Aorta (tissue), 5 donors: ENCODE measurements at places on chromosomes 13 and 19. TPM values are rescaled to one million over a fixed set of nuclear protein-coding genes. Genes with fewer than 3 reads are reported as not detected.

The HIF3A gene
- 78.4 TPM for polyA plus RNA-seq

The FPR3 gene
- polyA plus RNA-seq: 1.7 TPM

The RYR1 gene
- 0.38 TPM for polyA plus RNA-seq

The MEDAG gene
- 164 TPM for polyA plus RNA-seq

The CD37 gene
- polyA plus RNA-seq: 5.2 TPM

The IRGC gene
- not detected for polyA plus RNA-seq

The DMKN gene
- 43.7 TPM for polyA plus RNA-seq

- H3K4me1 ChIP-seq: no peaks in the 10 kb centered on the region
- H3K4me3 ChIP-seq: no peak overlapping the region
- H3K27ac ChIP-seq: no peak overlapping the region
- DNase-seq: no peak
Observed at GRCh38 chr13:114320065-114320464, 5.8 kb downstream of the CHAMP1 start.

- H3K36me3 ChIP-seq: no peaks in the 10 kb centered on the region
- DNase-seq: no peak
- H3K4me1 ChIP-seq: peaks cover 2% of the 10 kb centered on the region
- H3K4me3 ChIP-seq: no peak overlapping the region
- H3K27ac ChIP-seq: no peak overlapping the region
- no peaks in the 10 kb centered on the region for H3K27me3 ChIP-seq
Observed at GRCh38 chr13:33328701-33329100, 43.1 kb upstream of the STARD13 start.

GRCh38 chr13:98416408-98416807, 160.5 kb downstream of the STK24 start:
- H3K4me1 ChIP-seq: no peaks in the 10 kb centered on the region
- H3K27ac ChIP-seq: no peak overlapping the region
- no peak for DNase-seq
- H3K36me3 ChIP-seq: peaks cover 2% of the 10 kb centered on the region
- H3K4me3 ChIP-seq: no peak overlapping the region
- no peaks in the 10 kb centered on the region for H3K27me3 ChIP-seq

GRCh38 chr19:14728595-14728994, 38.7 kb downstream of the ZNF333 start:
- H3K4me3 ChIP-seq: no peak overlapping the region
- H3K36me3 ChIP-seq: peaks cover 1% of the 10 kb centered on the region
- no peak overlapping the region for H3K27ac ChIP-seq
- H3K4me1 ChIP-seq: no peaks in the 10 kb centered on the region
- DNase-seq: no peak
- no peaks in the 10 kb centered on the region for H3K27me3 ChIP-seq

DNA sequence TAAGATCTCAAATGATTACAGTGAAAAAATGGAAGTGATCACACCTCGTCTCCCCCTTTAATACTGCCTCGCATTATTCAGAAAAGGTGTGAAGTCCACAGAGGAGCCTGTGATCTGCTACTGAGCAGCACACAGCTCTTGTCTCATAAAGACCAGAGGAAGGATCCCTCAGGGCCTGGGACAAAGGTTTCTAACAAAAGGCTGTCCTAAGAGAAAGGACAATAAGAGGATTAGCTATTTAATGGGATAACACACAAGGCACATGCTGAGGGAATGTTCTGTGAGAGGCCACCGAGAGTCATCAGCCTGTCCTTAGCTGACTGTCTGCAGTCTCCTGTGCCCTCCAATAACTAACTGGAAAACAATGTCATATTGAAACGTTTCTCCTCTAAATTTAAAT, 26.7 kb downstream of the EBPL start:
- H3K27me3 ChIP-seq: no peaks in the 10 kb centered on the region
- no peaks in the 10 kb centered on the region for H3K4me1 ChIP-seq
- no peak overlapping the region for H3K4me3 ChIP-seq
- DNase-seq: no peak

DNA sequence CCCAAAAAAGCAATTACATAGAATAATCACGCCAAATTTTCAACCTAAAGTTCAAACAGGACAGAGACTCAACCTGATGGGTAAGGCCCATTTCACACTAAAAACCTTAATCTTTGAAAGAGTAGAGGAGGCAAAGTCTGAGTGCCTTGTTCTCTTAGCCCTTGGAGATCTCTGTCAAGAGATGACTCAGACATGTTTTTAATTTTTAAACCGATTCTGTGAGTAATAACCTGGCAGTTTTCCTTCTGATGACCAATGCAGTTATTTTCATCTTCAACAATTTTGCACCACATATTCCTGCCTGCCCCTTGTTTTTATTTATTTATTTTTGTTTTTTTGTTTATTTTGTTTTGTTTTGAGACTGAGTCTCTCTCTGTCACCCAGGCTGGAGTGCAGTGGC, 11.5 kb upstream of the TNFSF9 start:
- no peak overlapping the region for H3K27ac ChIP-seq
- H3K4me1 ChIP-seq: no peaks in the 10 kb centered on the region
- H3K36me3 ChIP-seq: no peaks in the 10 kb centered on the region
- no peak for DNase-seq
- no peaks in the 10 kb centered on the region for H3K27me3 ChIP-seq

DNA sequence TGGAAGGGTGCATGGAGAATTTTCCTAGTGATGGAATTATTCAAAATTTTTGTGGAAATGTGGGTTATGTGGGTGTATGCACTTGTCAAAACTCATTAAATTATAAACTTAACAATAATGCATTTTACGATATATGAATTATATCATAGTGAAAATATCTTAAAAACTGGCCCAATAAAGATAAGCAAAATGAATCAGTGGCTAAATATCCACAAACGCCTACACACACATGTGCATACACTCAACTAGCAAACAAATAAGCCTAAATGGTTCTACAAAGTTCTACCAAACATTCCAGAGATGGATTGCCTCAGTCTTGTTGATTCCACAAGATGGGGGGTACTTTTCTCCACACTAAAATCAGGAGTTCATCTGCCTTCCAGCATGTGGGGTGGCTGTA, 349.5 kb downstream of the TSHZ3 start:
- no peaks in the 10 kb centered on the region for H3K4me1 ChIP-seq
- H3K36me3 ChIP-seq: no peaks in the 10 kb centered on the region
- no peaks in the 10 kb centered on the region for H3K27me3 ChIP-seq
- no peak overlapping the region for H3K4me3 ChIP-seq
- no peak for DNase-seq
- no peak overlapping the region for H3K27ac ChIP-seq

DNA sequence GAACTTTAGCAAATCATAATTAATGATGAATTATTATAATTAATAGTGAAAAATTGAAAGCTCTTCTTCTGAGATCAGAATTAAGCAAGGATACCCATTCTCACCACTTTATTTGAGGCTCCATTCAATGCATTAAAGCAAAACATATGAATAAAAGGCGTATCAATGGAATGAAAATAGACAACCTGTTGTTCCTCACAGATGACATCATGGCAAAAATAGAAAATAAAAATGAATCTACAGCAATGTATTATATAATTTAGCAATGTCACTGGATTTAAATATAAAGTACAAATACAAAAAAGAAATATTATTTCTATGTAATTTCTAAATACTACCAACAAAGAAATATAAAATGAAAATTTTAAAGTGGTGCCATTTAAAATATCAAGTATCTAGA, 11.1 kb upstream of the ZNF780A start:
- no peaks in the 10 kb centered on the region for H3K27me3 ChIP-seq
- no peak overlapping the region for H3K4me3 ChIP-seq
- no peaks in the 10 kb centered on the region for H3K4me1 ChIP-seq
- no peak for DNase-seq

DNA sequence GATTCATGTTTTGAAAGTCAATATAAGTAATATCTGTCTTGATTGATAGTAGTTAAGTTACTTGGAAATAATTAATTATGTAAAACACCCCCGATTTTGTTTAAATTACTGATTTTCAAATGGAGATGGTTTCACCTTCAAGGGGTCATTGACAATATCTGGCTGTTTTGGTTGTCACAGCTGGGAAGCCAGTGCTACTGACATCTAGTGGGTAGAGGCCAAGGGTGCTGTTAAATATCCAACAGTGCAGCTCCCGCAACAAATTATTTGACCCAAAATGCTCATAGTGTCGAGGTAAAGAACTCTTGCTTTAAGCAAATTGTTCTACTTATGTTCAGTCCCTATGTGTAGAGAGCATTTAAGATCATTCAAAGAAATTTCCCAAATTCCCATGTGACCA, 50.6 kb upstream of the PCDH20 start:
- no peak for DNase-seq
- H3K27ac ChIP-seq: no peak overlapping the region
- no peaks in the 10 kb centered on the region for H3K27me3 ChIP-seq
- no peaks in the 10 kb centered on the region for H3K4me1 ChIP-seq
- no peak overlapping the region for H3K4me3 ChIP-seq
- no peaks in the 10 kb centered on the region for H3K36me3 ChIP-seq

GRCh38 chr19:12314553-12314952, 18.9 kb downstream of the ZNF563 start:
- H3K36me3 ChIP-seq: peaks cover 4% of the 10 kb centered on the region
- H3K4me3 ChIP-seq: no peak overlapping the region
- no peak overlapping the region for H3K27ac ChIP-seq
- no peak for DNase-seq

DNA sequence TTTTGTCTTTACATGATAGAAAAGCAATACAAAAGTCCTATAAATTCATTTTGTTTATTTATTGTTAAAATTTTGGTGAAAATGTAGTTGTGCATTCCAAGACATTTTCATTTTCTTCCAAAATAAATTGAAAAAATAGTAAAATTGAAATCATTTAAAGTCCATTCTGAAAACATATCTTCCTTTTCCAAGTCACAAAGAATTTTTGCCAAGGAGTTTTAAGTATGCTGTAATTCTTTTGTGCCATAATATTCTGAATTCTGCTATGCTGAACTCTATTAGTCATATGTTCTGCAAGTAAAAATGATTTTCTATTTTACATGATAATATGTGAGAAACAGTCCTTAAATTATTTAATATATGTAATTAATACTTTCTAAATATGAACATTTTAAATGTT, 879.6 kb upstream of the SLC10A2 start:
- H3K36me3 ChIP-seq: no peaks in the 10 kb centered on the region
- no peak overlapping the region for H3K27ac ChIP-seq
- no peaks in the 10 kb centered on the region for H3K4me1 ChIP-seq
- DNase-seq: no peak
- H3K27me3 ChIP-seq: no peaks in the 10 kb centered on the region
- H3K4me3 ChIP-seq: no peak overlapping the region

GRCh38 chr13:98751861-98752466, 508 bp downstream of the SLC15A1 start:
- no peak overlapping the region for H3K4me3 ChIP-seq
- no peaks in the 10 kb centered on the region for H3K27me3 ChIP-seq
- DNase-seq: no peak
- H3K36me3 ChIP-seq: no peaks in the 10 kb centered on the region
- no peaks in the 10 kb centered on the region for H3K4me1 ChIP-seq
- H3K27ac ChIP-seq: no peak overlapping the region

- H3K36me3 ChIP-seq: no peaks in the 10 kb centered on the region
- H3K27ac ChIP-seq: no peak overlapping the region
- DNase-seq: no peak
- peak overlapping the region; percentile 27 for H3K4me3 ChIP-seq
Observed at GRCh38 chr13:50511877-50512341, 331.6 kb downstream of the DLEU7 start.

GRCh38 chr19:9793071-9793591, 24.6 kb upstream of the ZNF846 start:
- no peaks in the 10 kb centered on the region for H3K27me3 ChIP-seq
- no peaks in the 10 kb centered on the region for H3K4me1 ChIP-seq
- peak overlapping the region; percentile 44 for H3K4me3 ChIP-seq
- no peaks in the 10 kb centered on the region for H3K36me3 ChIP-seq
- H3K27ac ChIP-seq: peak overlapping the region; percentile 18
- DNase-seq: peak; percentile 89

- H3K27me3 ChIP-seq: no peaks in the 10 kb centered on the region
- DNase-seq: peak; percentile 82
- H3K4me1 ChIP-seq: no peaks in the 10 kb centered on the region
- H3K36me3 ChIP-seq: no peaks in the 10 kb centered on the region
Observed at GRCh38 chr19:917323-918151, at the start of gene KISS1R. Gene KISS1R, plus strand, starts transcription at chr19:917333. Its CDS starts 170 bp downstream, at chr19:917503.

DNA sequence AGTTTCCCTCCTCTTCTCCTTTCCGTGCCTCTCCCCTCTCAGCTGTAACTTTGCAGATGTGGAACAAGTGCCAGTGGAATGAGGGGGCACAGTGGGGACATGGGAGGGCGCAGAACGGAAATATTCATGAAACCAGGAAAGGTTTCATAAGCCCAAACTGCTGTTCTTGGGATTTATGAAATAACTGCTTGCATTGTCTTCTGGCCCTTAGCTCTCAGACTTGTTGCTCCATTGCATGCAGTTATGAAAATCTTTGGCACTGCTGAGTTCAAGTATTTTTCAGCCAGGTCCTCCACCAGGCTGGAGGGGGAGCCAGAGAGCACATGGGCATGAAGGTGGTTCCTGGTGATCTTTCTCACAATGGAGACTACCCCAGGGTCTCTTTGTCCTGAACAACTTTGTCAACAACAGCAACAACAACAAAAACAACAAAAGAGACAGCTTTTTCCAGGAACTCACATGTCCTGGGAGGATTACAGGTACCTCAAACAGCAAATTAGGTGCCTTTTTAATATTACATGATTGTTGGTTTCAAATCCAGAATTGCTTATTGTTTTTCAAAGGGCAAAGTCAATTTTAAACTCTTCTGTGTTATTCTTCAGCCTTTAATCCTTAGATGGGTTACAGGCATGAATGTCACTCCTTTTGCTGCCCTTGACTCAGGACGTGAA, 1.5 kb downstream of the RGCC start:
- peaks cover 2% of the 10 kb centered on the region for H3K4me1 ChIP-seq
- no peak overlapping the region for H3K27ac ChIP-seq
- H3K4me3 ChIP-seq: peak overlapping the region; percentile 32
- H3K36me3 ChIP-seq: no peaks in the 10 kb centered on the region

GRCh38 chr19:4103080-4103433, 20.9 kb downstream of the MAP2K2 start:
- no peaks in the 10 kb centered on the region for H3K27me3 ChIP-seq
- no peaks in the 10 kb centered on the region for H3K4me1 ChIP-seq
- H3K4me3 ChIP-seq: no peak overlapping the region

GRCh38 chr13:98141509-98142379, 1.1 kb upstream of the FARP1 start:
- no peak overlapping the region for H3K4me3 ChIP-seq
- no peaks in the 10 kb centered on the region for H3K27me3 ChIP-seq
- H3K36me3 ChIP-seq: no peaks in the 10 kb centered on the region
- H3K4me1 ChIP-seq: no peaks in the 10 kb centered on the region
- no peak overlapping the region for H3K27ac ChIP-seq

- H3K4me1 ChIP-seq: no peaks in the 10 kb centered on the region
- no peak overlapping the region for H3K27ac ChIP-seq
- H3K36me3 ChIP-seq: no peaks in the 10 kb centered on the region
- no peak overlapping the region for H3K4me3 ChIP-seq
Observed at GRCh38 chr19:29386970-29387369, 138.8 kb upstream of the VSTM2B start.
